ENCODE measurements at places on chromosomes 12 and 14.

DNA sequence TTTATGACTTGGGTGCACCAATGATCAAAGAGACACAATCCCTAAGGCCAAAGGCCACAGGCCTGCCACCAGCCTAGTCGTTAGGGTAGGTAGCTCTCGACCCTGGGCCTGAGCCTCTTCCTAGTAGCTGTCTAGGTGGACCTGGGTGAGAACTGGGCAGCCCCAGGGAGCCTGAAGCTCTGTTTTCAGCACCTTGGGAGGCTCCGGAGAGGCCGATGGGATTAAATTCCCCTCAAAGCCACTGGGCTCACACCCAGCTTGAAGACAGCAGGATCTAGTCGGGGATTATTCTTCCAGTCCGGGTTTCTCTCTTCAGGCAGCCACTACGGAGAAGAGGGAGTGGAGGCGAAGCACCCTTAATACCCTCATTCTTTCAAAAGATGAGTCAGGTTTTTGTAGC lies 79.8 kb downstream of the TMEM260 start:
- DNase-seq: no peak

GRCh38 chr14:105926373-105927095 lies 400.2 kb downstream of the TMEM121 start:
- no peak for DNase-seq

- peak; percentile 69 for DNase-seq
These were observed 115.4 kb downstream of the DUSP6 start for GRCh38 chr12:89236748-89237383.

DNA sequence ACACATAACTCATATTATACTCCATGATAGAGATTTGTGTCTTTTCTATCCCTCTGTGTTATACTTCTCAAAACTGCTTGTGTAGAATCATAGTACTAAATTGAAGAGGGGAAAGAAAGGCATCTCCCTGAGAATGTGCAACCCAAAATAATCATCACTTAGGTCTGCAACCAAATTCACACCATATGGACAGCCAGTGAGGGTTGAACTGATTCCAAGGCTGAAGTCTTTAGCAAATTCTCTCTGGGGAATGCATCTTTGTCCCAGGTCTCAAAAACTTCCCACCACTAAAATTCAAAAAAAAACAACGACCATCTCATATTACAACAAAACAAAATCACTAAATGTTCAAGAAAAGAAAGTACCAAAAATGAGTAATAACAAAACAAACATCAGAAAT lies 11.0 kb downstream of the ZFC3H1 start:
- DNase-seq: no peak
